Sciatic nerve (tissue), 2 donors: ENCODE measurements at places on chromosomes 1 and 21.

DNA sequence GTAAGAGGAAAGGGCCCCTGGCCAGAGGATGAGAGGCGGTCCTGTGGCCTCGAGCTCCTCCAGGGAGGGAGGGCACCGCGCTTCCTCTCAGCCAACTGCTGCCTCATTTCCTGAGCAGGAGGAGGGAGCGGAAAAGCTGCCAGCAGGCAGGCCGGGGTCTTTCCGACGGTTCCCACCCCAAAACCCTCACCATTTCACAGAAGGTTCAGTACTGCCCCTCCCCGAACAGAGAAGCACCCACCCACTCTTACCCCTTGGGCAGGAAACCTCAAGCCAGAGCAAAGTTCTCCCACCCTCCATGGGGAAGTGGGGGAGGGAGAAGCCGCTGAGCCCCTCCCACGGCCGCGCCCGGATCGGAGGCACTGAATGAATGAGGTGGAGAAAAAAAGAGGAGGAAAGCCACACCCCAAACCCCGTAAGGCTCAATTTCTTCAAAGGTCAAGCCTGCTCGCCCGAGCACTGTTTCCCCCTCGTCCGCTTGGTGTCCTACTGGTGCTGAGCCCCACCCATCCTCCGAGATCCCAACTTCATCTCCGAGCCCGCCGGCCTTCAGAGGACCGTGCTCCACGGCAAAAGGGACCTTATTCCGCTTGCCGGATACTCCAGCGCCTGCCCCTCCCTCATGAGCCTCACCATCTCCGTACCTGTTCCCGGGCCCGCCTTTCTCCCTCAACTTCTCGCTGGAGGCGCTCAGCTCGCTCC, 9.4 kb downstream of the TPM3 start:
- DNase-seq: peak; percentile 81

GRCh38 chr1:200646515-200646914, 23.2 kb downstream of the DDX59 start:
- DNase-seq: no peak

- DNase-seq: no peak
Measured at GRCh38 chr1:12402159-12402673, 172.4 kb downstream of the VPS13D start.

GRCh38 chr1:227726318-227726717, 8.8 kb downstream of the JMJD4 start:
- no peak for DNase-seq

- DNase-seq: no peak
Measured at GRCh38 chr1:101929343-101929742, 67.4 kb downstream of the OLFM3 start.

DNA sequence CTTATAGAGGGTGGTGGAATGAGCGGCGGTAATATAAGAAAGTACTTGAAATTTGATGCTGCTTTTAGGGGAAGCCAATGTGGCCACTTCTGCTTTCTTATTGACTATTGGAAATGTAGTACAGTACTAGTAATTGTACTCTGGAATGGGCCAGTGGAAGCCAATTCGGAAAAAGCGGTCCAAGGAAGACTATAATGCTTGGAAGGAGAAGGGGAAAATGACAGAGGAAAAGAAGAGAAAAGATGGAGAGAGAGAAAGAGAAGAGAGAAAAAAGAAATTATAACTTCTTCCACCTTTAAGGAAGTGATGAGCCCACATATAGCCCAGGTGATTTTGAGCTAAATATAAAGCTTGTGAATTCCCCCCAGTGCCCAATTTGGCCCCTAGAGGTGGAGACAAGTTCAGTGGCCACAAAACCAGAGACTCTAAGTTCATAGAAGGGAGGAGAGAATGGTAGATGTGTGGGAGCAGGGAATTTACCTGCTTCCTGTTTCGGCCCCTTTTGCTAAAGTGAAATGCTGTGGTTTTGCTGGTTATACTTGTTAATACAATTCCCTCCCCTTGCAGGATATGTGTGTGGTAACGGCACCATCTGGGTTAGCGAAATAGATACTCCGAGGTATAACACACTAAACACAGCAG, 35.7 kb upstream of the DUSP10 start:
- DNase-seq: no peak

DNA sequence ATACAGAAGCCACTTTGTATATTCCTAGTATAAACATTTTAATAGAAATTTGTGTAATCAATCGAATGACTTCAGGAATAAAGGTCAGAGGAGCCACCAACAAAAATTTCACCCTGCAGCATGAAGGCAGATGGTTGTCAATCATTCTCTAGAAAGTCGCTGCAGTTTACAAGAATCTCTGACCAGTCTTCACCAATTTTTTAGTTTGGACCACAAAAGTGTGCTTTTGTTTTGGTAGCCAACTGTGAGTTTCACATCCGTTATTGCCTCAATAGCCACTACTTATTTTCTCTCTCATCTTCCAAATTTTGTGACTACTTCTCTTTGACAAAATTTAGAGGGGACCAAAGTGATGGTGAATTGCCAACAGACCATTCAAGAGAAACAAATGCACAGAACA, 1155.6 kb downstream of the AMY1C start:
- DNase-seq: no peak

DNA sequence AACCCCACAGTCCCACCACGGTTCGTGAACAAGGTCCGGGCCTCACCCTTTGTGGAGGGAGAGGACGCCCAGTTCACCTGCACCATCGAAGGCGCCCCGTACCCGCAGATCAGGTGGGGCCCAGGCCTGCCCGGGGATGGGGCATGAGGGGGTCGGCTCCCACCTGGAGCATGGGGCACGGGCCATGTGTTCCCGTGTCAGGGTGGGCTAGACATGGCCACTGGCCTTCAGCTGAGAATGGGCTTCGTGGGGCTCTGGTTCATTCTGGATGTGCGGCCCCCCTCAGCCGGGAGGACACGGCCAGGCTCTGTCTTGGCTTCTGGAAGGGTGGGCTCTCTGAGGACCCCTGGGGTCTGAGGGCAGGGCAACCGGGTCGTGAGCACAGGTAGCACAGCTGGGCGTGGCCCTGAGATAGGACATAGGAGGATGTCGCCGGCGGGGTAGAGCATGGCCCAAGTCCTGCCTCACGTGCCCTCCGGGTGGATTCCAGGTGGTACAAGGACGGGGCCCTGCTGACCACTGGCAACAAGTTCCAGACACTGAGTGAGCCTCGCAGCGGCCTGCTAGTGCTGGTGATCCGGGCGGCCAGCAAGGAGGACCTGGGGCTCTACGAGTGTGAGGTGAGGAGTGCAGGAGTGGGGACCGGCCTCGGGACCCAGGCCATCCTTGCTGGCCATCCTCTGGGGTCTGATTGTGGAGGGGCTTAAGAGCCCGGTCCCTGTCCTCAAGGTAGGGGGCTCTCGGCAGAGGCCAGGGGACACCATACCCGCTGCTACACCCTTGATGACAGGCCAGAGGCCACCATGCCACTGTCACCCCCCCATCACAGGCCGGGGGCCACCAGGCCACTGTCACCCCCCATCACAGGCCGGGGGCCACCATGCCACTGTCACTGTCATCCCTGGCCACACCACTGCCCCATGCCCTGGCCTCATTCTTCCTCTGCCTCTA, 55.5 kb downstream of the TRIM11 start:
- peak; percentile 53 for DNase-seq

DNA sequence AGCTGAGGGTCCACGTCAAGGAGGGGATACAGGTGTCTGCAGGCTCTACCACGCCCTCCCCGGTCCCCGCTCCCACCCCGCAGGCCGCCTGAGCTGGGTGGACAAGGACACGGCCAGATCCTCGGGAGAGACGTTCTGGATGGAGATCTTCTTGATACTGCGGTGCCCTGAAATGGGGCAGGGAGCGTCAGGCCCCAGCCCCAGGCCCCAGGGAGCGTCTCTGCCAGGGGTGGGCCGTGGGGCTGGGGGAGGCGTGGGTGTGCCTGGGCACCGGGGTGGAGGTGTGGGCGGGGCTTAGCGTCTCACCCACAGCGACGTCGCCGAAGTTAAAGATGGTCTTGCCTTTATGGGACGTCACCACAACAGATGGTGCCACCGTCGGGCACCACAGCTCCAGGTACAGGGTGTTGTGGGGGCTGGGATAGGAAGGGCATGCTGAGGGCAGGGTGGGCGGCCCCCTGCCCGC, 7.3 kb upstream of the TMEM52 start:
- DNase-seq: no peak

- DNase-seq: no peak
Measured at GRCh38 chr21:46211376-46211775, 17.2 kb downstream of the LSS start.
